Breast epithelium (tissue), 4 donors: ENCODE measurements at places on chromosomes 3 and 15.

- no peak for DNase-seq
- H3K27me3 ChIP-seq, result no peaks in the 10 kb centered on the region
- no peak overlapping the region for H3K27ac ChIP-seq
- H3K36me3 ChIP-seq, result no peaks in the 10 kb centered on the region
- H3K4me3 ChIP-seq, result no peak overlapping the region
Measured at GRCh38 chr3:24199775-24200247, 254.7 kb downstream of the NR1D2 start.

DNA sequence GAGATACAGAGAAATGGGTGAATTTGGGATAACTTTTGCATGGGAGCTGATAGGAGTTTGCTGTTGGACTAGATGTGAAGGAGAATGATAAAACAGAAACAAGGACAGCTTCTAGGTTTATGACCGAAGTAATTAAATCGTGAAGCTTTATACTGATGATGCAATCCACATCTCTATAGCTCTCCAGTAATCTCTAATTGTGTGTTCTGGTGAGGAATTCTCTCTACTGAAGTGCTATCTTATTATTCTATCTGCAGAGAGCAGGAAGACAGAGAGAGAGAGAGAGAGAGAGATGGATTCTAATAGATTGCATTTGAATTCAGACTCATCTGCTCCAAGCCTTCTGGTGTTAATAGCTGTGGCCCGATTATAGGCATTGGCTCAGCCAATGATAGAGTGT is 113.5 kb upstream of the FRMD4B start:
- DNase-seq, result no peak
- no peaks in the 10 kb centered on the region for H3K27me3 ChIP-seq
- H3K4me1 ChIP-seq, result no peaks in the 10 kb centered on the region
- H3K36me3 ChIP-seq, result no peaks in the 10 kb centered on the region
- peak overlapping the region; percentile 63 for H3K27ac ChIP-seq

- peaks cover 3% of the 10 kb centered on the region for H3K4me1 ChIP-seq
- peaks cover 12% of the 10 kb centered on the region for H3K36me3 ChIP-seq
- no peak for DNase-seq
- no peak overlapping the region for H3K27ac ChIP-seq
- no peak overlapping the region for H3K4me3 ChIP-seq
Measured at GRCh38 chr15:41809121-41809520, 18.8 kb upstream of the JMJD7 start.

GRCh38 chr15:89492934-89493631 is 3.3 kb downstream of the RHCG start:
- H3K36me3 ChIP-seq, result no peaks in the 10 kb centered on the region
- H3K4me3 ChIP-seq, result no peak overlapping the region
- no peak overlapping the region for H3K27ac ChIP-seq
- no peaks in the 10 kb centered on the region for H3K4me1 ChIP-seq

DNA sequence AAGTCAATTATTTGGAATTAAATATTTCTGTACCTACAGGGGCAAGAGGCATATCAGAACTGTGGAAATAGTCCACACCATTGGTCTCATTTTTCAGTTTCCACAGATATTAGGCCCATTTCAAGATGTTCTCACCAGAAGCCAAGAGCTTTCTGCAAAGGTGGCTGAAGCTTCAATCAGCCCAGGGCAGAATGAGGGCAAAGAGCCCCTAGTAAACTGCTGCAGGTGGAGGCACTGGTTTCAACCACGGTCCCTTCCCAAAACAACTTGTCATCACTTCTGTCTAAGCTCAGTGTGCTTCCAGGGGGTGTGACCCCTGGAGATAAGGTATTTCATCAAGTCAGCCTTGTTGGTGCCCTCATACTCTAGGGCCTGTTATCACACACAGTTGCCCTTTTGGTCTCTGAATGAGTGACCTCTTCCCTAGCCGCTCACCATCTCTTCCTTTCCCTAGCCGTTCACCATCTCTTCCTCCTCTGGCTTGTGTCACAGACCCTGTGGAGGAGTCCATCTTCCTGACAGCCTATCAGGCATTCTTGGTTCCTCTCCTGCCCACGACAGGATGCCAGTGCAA is 21.2 kb downstream of the IL17RD start:
- H3K27me3 ChIP-seq, result no peaks in the 10 kb centered on the region
- peak overlapping the region; percentile 87 for H3K27ac ChIP-seq
- H3K4me3 ChIP-seq, result no peak overlapping the region
- H3K4me1 ChIP-seq, result no peaks in the 10 kb centered on the region

DNA sequence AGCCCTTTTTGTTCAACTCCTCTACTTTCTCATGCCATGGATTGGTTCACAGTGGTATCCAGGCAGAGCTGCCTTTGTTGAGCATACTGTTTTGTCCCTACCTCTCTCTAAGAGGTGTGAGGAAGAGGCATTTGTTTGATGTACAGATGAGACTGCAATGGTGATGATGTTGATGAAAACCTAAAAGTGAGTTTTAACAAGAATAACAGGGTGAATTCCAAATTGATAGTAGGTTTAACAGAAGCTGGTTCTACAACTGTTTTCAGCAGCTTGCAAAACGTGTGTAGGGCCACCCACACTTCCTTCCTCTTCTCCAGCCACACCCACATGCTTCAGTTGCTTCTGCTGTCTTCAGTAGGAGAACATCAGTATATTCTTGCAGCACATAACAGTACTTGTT is 10.2 kb downstream of the SNRK start:
- no peaks in the 10 kb centered on the region for H3K4me1 ChIP-seq
- no peaks in the 10 kb centered on the region for H3K27me3 ChIP-seq
- no peak for DNase-seq
- H3K4me3 ChIP-seq, result no peak overlapping the region

- no peaks in the 10 kb centered on the region for H3K36me3 ChIP-seq
- no peaks in the 10 kb centered on the region for H3K4me1 ChIP-seq
- no peaks in the 10 kb centered on the region for H3K27me3 ChIP-seq
- no peak overlapping the region for H3K27ac ChIP-seq
Measured at GRCh38 chr3:1527786-1528185, 435.0 kb downstream of the CNTN6 start.

DNA sequence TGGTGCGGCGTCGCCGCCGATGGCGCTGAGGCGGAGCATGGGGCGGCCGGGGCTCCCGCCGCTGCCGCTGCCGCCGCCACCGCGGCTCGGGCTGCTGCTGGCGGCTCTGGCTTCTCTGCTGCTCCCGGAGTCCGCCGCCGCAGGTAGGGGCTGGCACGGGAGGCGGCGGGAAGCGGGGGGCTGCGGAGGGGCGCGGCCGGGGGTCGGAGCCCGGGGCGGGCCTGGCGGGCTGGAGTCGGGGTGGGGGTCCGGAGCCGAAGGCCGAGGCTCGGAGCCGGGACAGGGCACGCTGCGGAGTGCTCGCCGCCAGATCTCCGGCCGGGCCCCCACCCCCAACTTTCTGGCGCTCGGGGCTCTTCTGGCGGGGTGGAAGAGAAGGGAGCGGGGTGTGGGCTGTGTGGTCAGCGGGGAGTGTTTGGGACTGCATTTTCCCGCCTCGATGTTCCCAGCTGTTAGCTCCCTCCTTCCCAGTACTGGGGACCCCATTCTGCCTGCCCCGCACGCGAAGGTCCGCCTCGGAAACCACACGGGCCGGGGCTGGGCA is 299 bp downstream of the TYRO3 start:
- no peaks in the 10 kb centered on the region for H3K36me3 ChIP-seq
- H3K4me1 ChIP-seq, result peaks cover 7% of the 10 kb centered on the region
- H3K27me3 ChIP-seq, result no peaks in the 10 kb centered on the region
- H3K4me3 ChIP-seq, result peak overlapping the region; percentile 47

- DNase-seq, result no peak
- H3K27ac ChIP-seq, result peak overlapping the region; percentile 86
- H3K4me1 ChIP-seq, result peaks cover 4% of the 10 kb centered on the region
- H3K4me3 ChIP-seq, result peak overlapping the region; percentile 78
- H3K27me3 ChIP-seq, result no peaks in the 10 kb centered on the region
Measured at GRCh38 chr3:16885593-16886302, 993 bp downstream of the PLCL2 start.

DNA sequence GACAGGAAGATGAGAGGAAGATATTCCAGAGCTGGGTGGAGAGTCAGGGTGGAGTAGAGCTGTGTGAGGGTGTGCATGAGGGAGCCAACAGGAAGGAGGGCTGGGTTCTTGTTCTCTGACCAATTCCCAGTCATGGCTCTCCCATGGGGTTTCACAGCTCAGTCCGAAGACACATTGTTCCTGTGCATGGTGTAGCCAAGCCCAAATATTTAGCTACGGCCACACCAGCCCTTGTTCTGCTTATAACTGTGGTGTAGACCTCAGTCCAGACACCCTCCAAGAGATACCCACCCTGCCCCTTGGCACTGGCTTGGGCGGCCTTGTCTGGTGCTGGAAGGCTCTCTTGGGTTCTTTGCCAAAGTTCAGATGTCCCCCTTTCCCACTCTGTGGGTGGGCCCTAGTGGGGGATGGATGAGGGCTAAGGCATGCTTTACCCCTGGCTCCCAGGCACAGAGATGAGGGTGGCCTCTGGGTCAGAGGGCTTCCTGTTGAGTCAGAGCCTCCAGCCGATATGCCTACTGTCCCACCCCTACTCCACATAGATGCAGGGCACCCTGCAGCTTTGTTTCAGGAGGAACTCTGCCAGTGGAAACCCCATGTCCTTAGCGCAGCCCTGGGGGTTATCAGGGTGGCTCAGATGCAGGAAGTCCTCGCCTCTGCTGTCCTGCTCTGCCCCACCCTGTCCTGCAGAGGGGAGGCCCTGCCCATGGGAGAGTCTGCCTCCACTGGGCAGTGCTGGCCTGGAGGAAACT is 271.2 kb upstream of the CTDSPL start:
- H3K4me1 ChIP-seq, result peaks cover 10% of the 10 kb centered on the region
- H3K27me3 ChIP-seq, result no peaks in the 10 kb centered on the region
- H3K27ac ChIP-seq, result peak overlapping the region; percentile 34
- DNase-seq, result no peak
- H3K4me3 ChIP-seq, result no peak overlapping the region

DNA sequence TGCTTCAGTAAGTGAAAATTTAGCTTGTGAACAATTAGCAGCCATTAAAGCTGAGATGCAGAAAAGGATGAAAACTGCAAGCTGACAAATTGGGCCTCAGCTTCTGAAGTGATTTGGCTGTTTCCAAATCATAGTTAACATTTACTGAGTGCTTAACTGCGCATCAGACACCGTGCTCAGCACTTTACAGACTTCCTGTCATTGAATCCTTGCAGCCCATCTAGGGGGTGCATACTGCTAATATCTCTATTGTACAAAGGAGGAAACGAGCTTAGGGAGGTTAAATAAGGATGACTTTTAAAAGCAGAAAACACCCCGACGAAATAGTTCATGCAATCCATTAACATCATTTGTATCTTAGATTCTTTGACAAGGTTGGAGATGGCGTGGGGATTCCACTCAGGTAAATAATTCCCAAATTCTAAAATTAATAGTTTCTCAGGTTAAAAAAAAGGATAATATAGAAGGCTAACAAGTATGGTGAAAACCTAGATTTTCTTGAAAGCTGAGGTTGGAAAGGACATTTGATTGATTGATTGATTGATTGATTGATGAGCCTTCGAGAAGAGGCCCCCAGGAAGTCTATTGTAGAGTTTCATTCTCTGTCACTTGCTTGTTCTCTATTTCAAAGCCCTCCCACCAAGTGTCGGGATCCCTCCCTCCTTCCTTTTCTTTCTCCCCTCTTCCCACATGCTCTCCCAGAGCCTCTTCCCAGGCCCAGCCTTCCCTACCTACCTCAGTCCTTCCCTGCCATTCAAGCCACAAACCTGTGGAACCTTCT is 23.5 kb upstream of the EPHB3 start:
- no peaks in the 10 kb centered on the region for H3K4me1 ChIP-seq
- H3K27ac ChIP-seq, result no peak overlapping the region
- H3K36me3 ChIP-seq, result no peaks in the 10 kb centered on the region
- DNase-seq, result no peak
- H3K4me3 ChIP-seq, result no peak overlapping the region

- no peak overlapping the region for H3K27ac ChIP-seq
- no peak overlapping the region for H3K4me3 ChIP-seq
- no peaks in the 10 kb centered on the region for H3K27me3 ChIP-seq
- no peak for DNase-seq
- no peaks in the 10 kb centered on the region for H3K36me3 ChIP-seq
- no peaks in the 10 kb centered on the region for H3K4me1 ChIP-seq
Measured at GRCh38 chr3:169285057-169286033, 378.2 kb downstream of the MECOM start.

GRCh38 chr3:44923632-44924456 is 49.4 kb downstream of the TGM4 start:
- H3K27ac ChIP-seq, result no peak overlapping the region
- DNase-seq, result no peak
- H3K27me3 ChIP-seq, result no peaks in the 10 kb centered on the region

DNA sequence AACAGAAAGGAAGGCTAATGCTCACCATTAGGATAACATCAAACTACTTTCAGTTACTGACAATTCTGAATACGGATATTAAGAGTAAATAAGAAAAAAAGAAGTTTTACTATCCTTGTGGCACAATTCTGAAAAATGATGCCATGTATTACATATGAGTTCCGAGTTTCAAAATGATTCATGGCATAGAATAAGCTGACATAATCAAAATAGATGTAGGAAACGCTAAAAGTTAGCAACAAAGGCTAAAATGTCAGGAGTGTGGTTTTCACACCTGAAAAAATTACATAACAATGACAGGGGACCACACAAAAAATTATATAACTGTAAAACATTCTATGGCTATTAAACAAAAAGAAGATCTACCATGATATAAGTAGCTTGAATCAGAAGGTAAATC is 1131.9 kb downstream of the OTOL1 start:
- no peaks in the 10 kb centered on the region for H3K27me3 ChIP-seq
- H3K27ac ChIP-seq, result no peak overlapping the region
- no peaks in the 10 kb centered on the region for H3K36me3 ChIP-seq
- no peaks in the 10 kb centered on the region for H3K4me1 ChIP-seq

GRCh38 chr3:110856916-110857315 is 214.7 kb upstream of the NECTIN3 start:
- H3K27me3 ChIP-seq, result no peaks in the 10 kb centered on the region
- no peaks in the 10 kb centered on the region for H3K4me1 ChIP-seq
- no peaks in the 10 kb centered on the region for H3K36me3 ChIP-seq
- H3K4me3 ChIP-seq, result no peak overlapping the region
- no peak for DNase-seq

DNA sequence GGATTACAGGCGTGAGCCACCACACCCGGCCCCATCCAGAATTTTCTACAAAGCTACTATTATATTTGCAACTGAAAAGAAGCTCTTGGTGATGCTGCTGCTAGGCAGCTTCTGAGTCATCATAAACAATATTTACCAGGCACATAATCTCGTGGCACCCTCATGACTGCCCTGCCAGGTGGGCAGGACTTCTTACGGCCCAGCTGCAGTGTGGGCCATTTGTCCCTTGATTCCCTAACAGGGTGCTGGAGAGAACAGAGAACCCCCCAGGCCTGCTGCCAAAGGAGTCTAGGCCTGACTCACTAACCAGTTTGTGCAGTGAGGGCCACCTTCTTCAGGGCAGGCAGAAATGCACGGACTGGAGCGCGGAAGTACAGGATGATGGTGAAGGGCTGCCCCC is 4.9 kb downstream of the EPB42 start:
- no peaks in the 10 kb centered on the region for H3K27me3 ChIP-seq
- DNase-seq, result no peak
- H3K27ac ChIP-seq, result no peak overlapping the region
- no peaks in the 10 kb centered on the region for H3K4me1 ChIP-seq
- no peak overlapping the region for H3K4me3 ChIP-seq
